ENCODE measurements at places on chromosomes 3 and 15.

- no peak for DNase-seq
These were observed 169.0 kb downstream of the PGPEP1L start for GRCh38 chr15:98838387-98839259.

GRCh38 chr15:74878273-74878672 lies 5.1 kb upstream of the SCAMP2 start:
- no peak for DNase-seq

DNA sequence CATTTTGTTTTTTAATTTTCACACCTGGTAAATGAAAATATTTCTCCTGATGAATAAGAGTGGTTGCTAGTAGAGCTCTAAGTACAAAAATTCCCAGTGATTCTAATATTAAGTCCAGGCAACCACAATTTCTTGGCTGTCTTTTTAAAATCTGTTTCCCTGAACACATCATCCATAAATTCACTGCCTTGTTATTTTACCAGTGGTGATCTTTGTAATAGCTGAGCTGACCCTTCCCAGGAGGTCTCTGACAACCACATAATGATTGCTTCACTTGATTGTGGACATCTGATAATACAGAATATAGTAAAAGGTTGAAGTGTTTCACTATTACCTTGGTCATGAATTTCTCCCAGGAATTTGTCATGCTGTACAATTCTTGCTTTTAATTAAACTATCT lies 13.9 kb upstream of the TOP2B start:
- DNase-seq: no peak

DNA sequence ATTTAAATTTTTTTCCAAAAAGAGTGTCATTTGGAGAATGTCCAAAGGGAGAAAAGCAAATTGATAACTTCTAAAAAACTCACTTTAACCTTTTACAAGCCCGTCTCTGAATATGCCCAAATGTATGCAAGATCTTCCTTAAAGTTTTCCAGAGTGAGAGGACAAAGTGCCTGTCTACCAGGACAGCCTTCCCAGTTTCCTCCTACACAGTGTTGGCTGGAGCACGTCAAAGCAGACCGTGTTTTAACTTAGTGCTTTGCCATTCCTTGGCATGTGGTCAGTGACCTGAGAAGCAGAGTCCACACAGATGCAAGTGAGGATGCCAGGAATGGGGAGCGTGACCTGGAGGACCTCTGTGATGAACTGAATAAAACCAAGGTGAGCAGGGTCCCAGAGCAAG lies 245.7 kb downstream of the FAM43A start:
- DNase-seq: no peak

DNA sequence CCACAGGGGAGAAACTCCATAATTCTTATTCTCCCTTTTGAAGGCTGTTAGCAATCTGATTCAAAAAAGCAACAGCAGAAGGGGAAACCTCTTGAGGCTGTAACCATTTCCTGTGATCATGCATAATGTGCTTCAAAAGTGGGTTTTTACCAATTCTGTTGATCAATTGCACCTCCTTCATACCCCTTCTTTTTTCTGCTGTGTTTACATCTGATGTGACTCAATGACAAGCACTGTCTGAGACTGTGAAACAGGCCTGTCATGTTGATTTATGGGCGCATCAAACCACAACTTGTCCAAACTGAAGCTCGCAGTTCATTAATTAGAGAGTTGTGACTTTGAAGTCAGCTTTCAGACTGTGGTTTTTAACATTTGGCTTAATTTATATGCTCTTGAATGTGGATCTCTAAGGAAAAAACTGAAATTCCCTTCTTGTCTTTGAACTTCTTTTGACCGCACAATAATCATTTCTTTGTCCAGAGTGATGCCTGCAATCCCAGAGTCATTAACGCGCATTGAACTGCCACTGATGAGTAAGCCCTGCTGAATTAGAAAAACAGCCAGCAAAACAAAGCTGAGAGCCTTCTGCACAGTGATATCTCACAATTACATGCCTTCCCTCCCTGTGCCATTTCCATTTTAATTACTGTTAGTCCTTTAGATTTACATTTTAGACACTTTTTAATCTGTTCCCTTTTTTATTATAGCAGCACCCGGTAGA lies 532.8 kb downstream of the FOXP1 start:
- no peak for DNase-seq
